ENCODE measurements at places on chromosomes 3 and 15.
A peak's percentile ranks its signal among the peaks of the same experiment; 100 is the strongest.

- DNase-seq: no peak
These were observed 83.9 kb downstream of the ANXA2 start for GRCh38 chr15:60313906-60314305.

- no peak for DNase-seq
These were observed 261.4 kb upstream of the HES1 start for GRCh38 chr3:193874512-193874911.

GRCh38 chr3:72977060-72977808 is 19.4 kb upstream of the PPP4R2 start:
- no peak for DNase-seq

GRCh38 chr3:38454178-38454883 is 641 bp downstream of the ACVR2B start:
- peak; percentile 49 for DNase-seq

DNA sequence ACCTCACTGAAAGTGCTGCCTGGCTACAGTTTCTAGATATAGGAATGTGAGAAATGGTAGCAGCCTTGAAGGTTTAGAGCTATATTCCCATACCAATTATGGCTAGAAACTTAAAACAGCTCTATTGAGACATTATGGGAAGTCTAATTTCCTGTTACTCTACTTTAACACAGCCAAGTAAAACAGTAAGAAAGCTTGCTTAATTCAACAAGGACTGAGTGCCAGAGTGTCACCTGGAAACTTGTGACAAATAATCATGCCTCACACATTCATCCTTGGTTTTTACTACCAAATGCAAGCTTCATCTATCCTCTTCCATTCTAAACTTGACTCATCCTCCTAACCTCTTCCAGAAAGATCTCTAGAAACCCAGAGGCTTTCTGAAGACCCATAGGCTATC is 41.7 kb downstream of the UBE3A start:
- DNase-seq: no peak

GRCh38 chr15:39854161-39854560 is 65.9 kb downstream of the GPR176 start:
- no peak for DNase-seq

- no peak for DNase-seq
These were observed 1.3 kb upstream of the ABCF3 start for GRCh38 chr3:184184546-184185230.
